ENCODE measurements at places on chromosomes 5 and 9.

DNA sequence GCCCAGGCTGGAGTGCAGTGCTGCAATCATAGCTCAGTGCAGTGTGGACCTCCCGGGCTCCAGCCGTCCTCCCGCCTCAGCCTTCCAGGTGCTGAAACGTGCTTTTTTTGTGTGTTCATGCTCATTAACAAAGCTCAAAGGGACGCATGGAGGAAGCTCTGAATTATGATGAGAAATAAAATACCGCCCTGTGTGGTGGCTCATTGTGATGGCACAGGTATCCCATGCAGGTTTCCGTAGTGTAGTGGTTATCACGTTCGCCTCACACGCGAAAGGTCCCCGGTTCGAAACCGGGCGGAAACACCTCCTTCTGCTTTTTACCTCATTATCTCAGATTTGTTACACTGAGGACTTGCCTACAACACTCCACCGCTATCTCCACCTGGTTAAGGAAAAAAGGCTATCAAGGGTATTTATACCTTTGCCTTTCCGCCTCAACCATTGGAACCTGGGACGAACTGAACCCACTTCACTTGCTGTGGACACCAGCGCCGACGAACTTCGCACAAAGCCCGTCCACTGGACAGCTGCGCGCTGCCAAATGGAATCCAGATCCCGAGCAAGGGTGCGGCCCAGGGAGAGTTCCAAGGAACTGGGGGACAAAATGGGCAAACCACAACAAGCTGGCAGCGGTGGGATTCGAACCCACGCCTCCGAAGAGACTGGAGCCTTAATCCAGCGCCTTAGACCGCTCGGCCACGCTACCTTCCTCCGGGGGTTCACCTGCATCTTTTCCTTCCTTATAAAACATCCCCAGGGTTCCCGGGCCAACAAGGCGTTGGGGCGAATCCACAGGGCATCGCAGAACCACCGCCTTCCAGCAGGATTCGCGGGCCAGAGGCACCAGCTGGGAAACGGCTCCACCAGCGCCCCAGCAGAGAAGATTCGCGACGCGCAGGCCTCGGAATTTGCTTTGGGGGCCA lies 26.3 kb downstream of the OR2V2 start:
- H3K27ac ChIP-seq = no peak overlapping the region
- peaks cover 7% of the 10 kb centered on the region for H3K4me1 ChIP-seq
- H3K36me3 ChIP-seq = peaks cover 4% of the 10 kb centered on the region
- H3K27me3 ChIP-seq = peaks cover 22% of the 10 kb centered on the region
- H3K4me3 ChIP-seq = peak overlapping the region; percentile 77
- DNase-seq = no peak

GRCh38 chr5:179559284-179560252 lies 9.2 kb downstream of the RUFY1 start:
- H3K27ac ChIP-seq = peak overlapping the region; percentile 96
- no peaks in the 10 kb centered on the region for H3K4me1 ChIP-seq
- peak; percentile 95 for DNase-seq

DNA sequence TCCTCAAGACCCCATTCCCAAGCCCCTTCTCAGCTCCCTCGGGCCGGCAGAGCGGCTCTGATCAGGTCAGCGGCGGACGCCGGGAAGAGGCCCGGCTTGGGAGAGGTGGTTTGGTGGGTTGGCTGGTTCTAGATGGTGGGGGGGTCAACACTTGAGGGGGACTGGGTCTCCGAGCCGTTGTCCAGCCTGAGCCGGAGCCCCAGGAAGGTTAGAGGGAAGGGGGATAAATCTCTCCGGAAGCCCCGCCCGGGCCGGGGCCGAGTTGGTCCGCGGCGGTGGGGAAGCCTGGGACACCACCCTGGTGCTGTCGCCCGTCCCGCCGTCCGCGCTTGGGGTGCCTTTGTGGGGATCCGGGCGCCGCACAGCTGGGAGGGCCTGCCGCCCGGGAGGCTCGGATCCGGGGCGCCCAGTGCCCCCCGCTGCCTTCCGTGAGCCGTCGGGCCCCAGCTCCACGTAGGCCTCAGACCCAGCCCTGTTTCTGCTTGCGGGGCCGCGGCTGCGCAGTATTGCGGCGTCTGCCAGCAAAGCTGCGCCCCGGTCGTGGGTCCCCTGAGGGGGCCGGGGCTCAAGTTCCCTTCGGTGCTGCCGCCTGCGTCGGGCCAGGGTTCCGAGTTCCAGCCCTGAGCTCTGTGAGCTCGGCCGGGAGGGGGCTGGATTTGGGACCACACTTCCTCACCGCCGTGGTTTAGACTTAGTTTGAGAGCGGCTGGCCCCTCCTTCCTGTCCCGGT lies 542 bp upstream of the TRIM52 start:
- no peaks in the 10 kb centered on the region for H3K36me3 ChIP-seq
- peak; percentile 84 for DNase-seq
- peaks cover 13% of the 10 kb centered on the region for H3K27me3 ChIP-seq

DNA sequence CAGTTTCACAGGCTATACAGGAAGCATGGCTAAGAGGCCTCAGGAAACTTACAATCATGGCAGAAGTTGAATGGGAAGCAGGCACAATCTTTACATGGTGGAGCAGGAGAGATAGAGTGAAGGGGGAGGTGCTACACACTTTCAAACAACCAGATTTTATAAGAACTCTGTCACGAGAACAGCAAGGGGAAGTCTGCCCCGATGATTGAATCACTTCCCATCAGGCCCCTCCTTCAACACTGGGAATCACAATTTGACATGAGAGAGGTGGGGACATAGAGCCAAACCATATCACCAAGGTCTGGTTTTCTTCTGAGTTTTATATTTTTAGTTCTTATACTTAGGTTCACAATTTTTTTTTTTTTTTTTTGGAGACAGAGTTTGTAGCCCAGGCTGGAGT lies 16.1 kb downstream of the ZCCHC9 start:
- no peak for DNase-seq
- peaks cover 2% of the 10 kb centered on the region for H3K4me1 ChIP-seq
- peaks cover 1% of the 10 kb centered on the region for H3K27me3 ChIP-seq
- H3K27ac ChIP-seq = no peak overlapping the region
- H3K4me3 ChIP-seq = no peak overlapping the region

DNA sequence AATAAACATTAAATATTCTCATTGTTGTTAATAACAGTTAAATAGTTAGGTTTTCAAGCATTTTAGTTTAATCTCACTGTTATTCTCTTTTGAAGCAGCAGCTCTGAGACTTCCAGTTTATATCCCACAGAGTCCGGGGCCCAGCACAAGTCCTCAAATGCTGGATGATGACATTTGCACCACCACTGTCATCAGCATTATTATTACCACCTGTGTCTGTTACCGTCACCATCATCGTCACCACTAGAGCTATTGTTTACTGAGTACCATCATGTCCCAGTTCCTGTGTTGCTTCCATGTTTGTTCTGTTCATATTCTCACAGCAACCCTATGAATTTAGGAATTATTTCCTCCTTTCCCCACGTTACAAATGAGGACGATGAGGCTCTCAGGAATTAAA lies 169.2 kb upstream of the NR3C1 start:
- no peaks in the 10 kb centered on the region for H3K36me3 ChIP-seq
- H3K4me1 ChIP-seq = no peaks in the 10 kb centered on the region
- DNase-seq = no peak
- H3K27me3 ChIP-seq = peaks cover 3% of the 10 kb centered on the region
- no peak overlapping the region for H3K27ac ChIP-seq

DNA sequence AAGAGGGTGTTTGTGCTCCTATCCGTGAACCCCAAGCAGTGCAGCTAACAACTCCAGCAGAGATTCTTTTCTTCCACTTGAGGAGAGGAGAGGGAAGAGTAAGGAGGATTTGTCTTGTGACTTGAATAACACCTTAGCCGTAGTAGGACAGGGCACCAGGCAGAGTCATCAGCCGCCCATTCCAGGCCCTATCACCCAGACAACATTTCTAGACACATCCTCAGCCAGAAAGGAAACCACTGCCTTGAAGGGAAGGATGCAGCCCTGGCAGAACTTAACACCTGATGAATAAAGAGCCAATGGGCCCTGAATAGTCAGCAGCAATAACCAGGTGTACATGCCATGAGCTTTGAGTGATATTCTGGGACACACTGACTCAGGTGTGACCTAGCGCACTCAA lies 1013.0 kb upstream of the COX7C start:
- no peaks in the 10 kb centered on the region for H3K27me3 ChIP-seq
- no peak overlapping the region for H3K4me3 ChIP-seq
- H3K36me3 ChIP-seq = no peaks in the 10 kb centered on the region

DNA sequence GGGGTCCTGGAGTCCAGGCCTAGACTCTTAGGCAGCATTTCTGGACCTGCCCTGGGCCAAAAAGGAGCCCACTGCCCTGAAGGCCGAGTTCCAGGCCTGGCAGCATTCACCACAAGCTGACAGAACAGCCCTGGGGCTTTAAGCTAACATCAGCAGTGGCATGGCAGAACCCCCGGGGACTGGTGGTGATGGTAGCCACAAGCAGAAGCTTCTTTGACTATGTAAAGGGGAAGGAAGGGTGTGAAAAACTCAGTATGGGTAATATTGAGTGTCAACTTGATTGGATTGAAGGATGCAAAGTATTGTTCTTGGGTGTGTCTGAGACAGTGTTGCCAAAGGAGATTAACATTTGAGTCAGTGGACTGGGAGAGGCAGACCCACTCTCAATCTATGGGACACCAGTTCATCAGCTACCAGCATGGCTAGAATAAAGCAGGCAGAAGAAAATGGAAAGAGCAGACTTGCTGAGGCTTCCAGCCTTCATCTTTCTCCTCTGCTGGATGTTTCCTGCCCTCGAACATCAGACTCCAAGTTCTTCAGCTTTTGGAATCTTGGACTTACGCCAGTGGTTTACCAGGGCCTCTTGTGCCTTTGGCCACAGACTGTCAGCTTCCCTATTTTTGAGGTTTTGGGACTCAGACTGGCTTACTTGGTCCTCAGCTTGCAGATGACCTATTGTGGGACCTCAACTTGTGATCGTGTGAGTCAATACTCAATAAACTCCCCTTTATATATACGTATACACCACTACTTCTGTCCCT lies 661.0 kb upstream of the C9orf72 start:
- no peak for DNase-seq
- H3K4me3 ChIP-seq = no peak overlapping the region
- no peaks in the 10 kb centered on the region for H3K4me1 ChIP-seq
- H3K36me3 ChIP-seq = no peaks in the 10 kb centered on the region
- no peak overlapping the region for H3K27ac ChIP-seq

- H3K4me3 ChIP-seq = peak overlapping the region; percentile 34
- DNase-seq = no peak
- no peak overlapping the region for H3K27ac ChIP-seq
- no peaks in the 10 kb centered on the region for H3K36me3 ChIP-seq
- peaks cover 23% of the 10 kb centered on the region for H3K4me1 ChIP-seq
Measured at GRCh38 chr9:134442085-134442474, 115.8 kb downstream of the RXRA start.

- H3K27ac ChIP-seq = no peak overlapping the region
- no peaks in the 10 kb centered on the region for H3K4me1 ChIP-seq
- H3K36me3 ChIP-seq = no peaks in the 10 kb centered on the region
- H3K27me3 ChIP-seq = no peaks in the 10 kb centered on the region
- DNase-seq = no peak
- H3K4me3 ChIP-seq = no peak overlapping the region
Measured at GRCh38 chr5:130502702-130503101, 598.4 kb downstream of the CHSY3 start.

- DNase-seq = no peak
- H3K27ac ChIP-seq = no peak overlapping the region
- peaks cover 6% of the 10 kb centered on the region for H3K4me1 ChIP-seq
- peaks cover 4% of the 10 kb centered on the region for H3K27me3 ChIP-seq
- H3K36me3 ChIP-seq = peaks cover 3% of the 10 kb centered on the region
- H3K4me3 ChIP-seq = no peak overlapping the region
Measured at GRCh38 chr9:115115117-115115880, 2.7 kb downstream of the TNC start.

DNA sequence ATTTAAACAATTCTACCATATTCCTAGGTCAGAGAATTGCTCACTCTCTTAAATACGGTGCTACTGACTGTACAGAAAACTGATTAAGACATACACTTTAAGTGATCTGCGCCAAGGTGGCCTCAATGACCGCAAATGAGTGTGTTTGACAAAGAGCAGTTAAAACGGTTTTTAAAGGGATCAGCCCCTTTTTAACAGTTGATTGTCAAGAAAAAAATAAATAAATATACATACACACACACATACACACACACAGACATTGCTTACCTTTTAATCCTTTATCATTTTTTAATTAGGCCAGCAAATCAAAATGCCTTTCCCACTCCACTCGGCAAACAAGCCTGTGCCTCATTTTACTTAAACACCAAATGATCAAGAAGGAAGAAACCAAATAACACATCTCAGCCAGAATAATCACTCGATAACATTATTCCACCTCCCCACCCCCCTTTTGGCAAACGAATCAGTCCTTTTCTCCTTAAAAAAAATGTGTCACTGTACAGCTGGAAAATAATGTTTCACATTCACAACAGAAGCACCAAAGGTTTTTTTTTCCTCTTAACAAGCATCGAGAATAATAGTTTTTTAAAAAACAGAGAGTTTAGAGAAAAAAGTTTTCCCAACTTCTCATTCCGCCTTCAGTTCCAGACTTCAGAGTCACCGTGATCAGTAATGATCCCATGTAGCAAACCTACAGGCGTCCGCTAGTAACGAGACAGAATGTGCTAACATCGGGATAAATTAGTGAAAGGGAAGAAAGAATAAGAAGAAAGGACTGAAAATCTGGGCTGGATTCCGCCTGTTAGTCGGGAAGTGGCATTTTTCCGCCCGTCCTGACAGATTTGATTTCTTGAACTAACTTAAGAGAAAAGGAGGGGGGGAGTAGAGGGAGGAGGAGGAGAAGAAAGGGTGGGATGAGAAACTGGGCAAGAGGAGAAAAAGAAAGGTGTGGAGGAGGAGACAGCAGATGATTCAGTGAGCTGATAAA lies at the start of gene ZNF608:
ZNF608 (minus strand) TSS at position 712 of the 988 bp plus-strand sequence. CDS start 1,650 bp downstream, outside the sequence.
- no peak within 1 kb of the TSS for H3K27ac ChIP-seq
- H3K4me3 ChIP-seq = no peak within 1 kb of the TSS
- peaks cover 23% of the 10 kb centered on the region for H3K27me3 ChIP-seq
- no peaks in the 10 kb centered on the region for H3K36me3 ChIP-seq

DNA sequence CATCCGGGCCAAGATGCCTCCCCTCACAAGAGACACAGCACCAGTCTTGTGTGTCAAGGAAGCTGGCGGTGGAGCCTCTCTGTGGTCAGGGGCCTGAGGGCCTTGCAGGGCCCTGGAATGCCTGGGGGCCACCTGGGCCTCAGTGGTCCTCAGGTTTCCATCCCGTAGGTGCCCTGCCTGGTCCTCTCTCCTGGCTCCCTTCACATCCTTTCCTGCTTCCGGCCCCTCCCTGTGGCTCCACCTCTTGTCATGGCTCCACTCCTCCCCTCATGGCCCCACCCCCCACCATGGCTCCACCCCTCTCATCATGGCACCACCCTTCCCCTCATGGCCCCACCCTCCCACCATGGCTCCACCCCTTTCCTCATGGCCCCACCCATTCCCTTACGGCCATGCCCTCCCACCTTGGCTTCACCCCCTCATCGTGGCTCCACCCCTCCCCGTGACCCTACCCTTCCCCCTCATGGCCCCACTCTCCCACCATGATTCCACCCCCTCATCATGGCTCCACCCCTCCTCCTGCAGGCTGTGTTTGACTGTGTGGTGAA lies 175.8 kb downstream of the CACNA1B start:
- H3K36me3 ChIP-seq = peaks cover 15% of the 10 kb centered on the region
- peaks cover 4% of the 10 kb centered on the region for H3K27me3 ChIP-seq
- no peak for DNase-seq
- peaks cover 1% of the 10 kb centered on the region for H3K4me1 ChIP-seq
- H3K4me3 ChIP-seq = no peak overlapping the region

- H3K36me3 ChIP-seq = peaks cover 4% of the 10 kb centered on the region
- H3K27me3 ChIP-seq = no peaks in the 10 kb centered on the region
- DNase-seq = peak; percentile 17
- H3K4me3 ChIP-seq = peak overlapping the region; percentile 32
- peak overlapping the region; percentile 19 for H3K27ac ChIP-seq
- peaks cover 6% of the 10 kb centered on the region for H3K4me1 ChIP-seq
Measured at GRCh38 chr5:151238303-151238741, 14.4 kb upstream of the CCDC69 start.

- H3K4me3 ChIP-seq = no peak overlapping the region
- H3K27me3 ChIP-seq = peaks cover 2% of the 10 kb centered on the region
- no peak for DNase-seq
- peaks cover 4% of the 10 kb centered on the region for H3K4me1 ChIP-seq
- no peak overlapping the region for H3K27ac ChIP-seq
Measured at GRCh38 chr9:16105168-16106020, 552.6 kb downstream of the CCDC171 start.
